ENCODE measurements at places on chromosomes 4 and X.

GRCh38 chrX:120647127-120647526 is 17.3 kb upstream of the C1GALT1C1 start:
- no peak for DNase-seq

GRCh38 chrX:33339219-33339618 is 127.9 kb upstream of the DMD start:
- DNase-seq: no peak

GRCh38 chr4:10184041-10184440 is 67.4 kb upstream of the WDR1 start:
- DNase-seq: no peak

DNA sequence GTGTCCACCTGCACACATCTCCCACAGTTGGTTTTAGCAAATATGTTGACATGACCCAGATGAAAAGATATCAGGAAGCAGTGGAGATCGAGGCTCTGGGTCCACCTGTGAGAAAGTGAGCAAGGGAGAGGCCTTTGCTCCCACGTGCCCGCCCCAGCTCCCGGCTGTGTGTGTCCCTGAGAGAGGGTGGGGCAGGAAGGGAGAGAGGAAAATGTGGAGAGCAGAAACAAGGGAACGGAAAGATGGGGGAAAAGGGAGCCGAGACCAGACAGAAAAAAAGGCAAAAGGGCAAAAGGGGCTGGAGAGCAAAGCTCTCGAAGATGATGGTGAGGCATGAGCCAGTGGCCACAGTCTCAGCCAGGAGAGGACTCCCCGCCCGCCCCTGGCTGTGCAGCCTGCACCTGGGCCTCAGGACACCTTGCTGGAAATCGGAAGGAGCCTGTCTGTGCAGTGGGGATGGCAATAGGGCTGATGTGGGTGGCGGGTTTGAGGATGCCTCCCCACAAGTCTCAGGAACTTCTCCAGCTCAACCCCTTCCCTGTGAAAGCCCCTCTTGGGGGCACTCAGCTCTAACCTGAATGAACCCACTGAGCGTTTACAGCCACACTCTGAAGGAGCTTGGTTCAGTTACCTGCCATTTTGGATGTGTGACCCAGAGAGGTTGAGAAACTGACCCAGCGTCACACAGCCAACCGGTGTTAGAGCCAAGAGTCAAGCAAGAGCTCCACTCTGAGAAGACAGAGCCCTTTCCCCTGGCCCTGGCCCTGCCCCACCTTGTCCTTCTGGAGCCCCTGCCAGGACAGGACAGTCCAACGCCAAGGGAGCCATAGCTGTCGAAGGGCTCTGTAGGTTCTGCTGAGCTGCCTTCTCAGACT is 20.3 kb upstream of the MSX1 start:
- no peak for DNase-seq

- DNase-seq: no peak
These were observed 487.4 kb downstream of the INPP4B start for GRCh38 chr4:142358656-142359055.

GRCh38 chr4:174629265-174629664 is 107.0 kb upstream of the HPGD start:
- DNase-seq: no peak
